ENCODE measurements at places on chromosomes 16 and 17.

GRCh38 chr17:27671591-27671910 lies 40.6 kb downstream of the LGALS9 start:
- DNase-seq = no peak

DNA sequence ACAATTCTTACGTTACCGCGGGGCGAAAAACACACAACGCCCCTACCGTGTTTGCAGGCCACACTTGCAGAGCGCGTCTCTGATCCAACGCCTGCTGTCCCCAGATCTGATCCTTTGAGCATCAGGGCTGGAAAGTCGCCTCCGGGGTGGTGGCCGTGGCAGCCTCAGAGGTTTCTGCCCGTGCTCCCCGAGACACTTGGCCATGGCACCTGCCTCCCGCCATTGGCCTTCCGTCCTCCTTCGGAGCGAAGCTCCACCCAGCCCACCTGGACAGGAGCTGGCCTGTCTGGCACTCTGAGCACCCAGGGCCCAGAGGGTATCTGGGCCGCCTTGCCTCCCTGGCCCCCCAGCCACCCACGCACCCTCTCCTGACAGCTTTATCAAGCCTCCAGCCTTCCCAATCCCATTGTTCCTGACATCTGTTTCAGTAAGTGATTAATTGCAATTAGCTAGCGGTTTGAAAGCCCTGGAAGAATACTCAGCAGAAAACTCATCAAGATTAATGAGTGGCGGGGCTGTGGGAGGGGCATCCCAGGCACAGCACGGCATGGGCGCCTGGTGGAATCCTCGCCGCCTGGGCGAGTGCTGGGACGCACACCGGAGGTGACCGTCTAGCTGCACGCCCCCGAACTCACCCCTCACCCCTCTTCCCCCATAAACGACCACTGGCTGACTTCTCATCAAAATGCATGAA lies 181.5 kb upstream of the GSE1 start:
- no peak for DNase-seq

DNA sequence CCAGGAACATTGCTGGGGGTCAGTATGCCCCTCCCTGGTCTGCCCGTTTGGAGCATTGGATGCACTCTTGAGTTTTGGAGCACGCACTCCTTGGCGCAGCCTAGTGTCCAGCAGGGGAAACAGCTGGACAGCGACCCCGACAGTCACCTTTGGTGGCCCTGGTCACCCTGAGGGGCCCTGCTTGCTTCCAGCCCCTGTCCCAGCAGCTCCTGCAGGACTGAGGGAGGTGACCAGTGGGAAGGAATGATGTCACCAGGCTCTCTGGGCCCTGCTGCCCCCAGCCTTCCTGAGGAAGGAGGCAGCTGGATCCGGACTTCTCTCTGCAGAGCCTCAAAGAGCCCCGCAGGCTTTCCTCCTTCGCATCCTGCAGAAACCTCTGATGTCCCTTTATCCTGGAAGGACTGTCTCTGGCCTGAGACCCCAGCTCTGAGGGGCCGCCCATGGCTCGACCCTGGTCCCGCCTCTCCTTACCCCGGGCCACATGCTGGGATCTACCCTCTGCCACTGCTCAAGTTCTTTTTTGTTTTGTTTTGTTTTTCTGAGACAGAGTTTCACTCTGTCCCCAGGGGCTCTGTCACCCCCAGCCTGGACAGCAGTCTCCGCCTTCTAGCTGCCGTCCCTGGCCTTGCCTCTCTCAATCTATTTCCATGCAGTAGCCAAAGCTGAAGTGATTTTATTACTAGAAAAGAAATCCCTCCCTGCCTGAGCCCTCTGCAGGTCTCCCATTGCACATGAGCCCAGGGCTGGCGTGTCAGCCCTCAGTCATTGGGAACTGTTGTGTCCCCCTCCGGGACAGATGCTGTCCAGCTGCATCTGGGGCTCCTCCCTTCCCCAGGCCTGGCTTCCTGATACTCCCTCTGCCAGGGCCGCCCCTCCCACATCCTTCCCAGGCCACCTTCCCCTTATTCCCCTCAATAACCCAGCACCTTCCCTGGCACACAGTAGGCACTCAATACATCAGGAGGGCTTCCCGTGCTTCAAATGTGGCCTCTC lies 11.6 kb downstream of the ZSCAN10 start:
- DNase-seq = no peak

- DNase-seq = no peak
These were observed 12.9 kb upstream of the CACNG4 start for GRCh38 chr17:66951605-66951953.

All from stimulated activated CD8-positive, alpha-beta memory T cell treated with anti-CD3 and anti-CD28 coated beads, Interleukin-4, amount 100 ng/mL, for 4 hours (primary cell).